Heart left ventricle (tissue), 16 donors: ENCODE measurements at places on chromosomes 4 and X. TPM values are rescaled to one million over a fixed set of nuclear protein-coding genes. Genes with fewer than 3 reads are reported as not detected.

The CACNA1F gene
- total RNA-seq: 0.06 TPM

The FGG gene
- not detected for total RNA-seq

The EDNRA gene
- total RNA-seq: 14.6 TPM

The HSFX2 gene
- total RNA-seq: 1.2 TPM

The IL3RA gene
- total RNA-seq: 4.2 TPM

The XAGE2 gene
- not detected for total RNA-seq

The H2BW2 gene
- not detected for total RNA-seq

The DCX gene
- total RNA-seq: not detected

The NPY2R gene
- total RNA-seq: not detected

The NAA11 gene
- not detected for total RNA-seq

The CXorf49 gene
- total RNA-seq: not detected

The SSX3 gene
- total RNA-seq: not detected

The PLCXD1 gene
- 0.81 TPM for total RNA-seq

The GAB1 gene
- total RNA-seq: 107 TPM

The RAB9B gene
- 26.7 TPM for total RNA-seq

The GABRG1 gene
- total RNA-seq: not detected

The CPE gene
- total RNA-seq: 43.6 TPM

The PNMA6A gene
- 0.74 TPM for total RNA-seq
